ENCODE measurements at places on chromosomes 3 and 15.

DNA sequence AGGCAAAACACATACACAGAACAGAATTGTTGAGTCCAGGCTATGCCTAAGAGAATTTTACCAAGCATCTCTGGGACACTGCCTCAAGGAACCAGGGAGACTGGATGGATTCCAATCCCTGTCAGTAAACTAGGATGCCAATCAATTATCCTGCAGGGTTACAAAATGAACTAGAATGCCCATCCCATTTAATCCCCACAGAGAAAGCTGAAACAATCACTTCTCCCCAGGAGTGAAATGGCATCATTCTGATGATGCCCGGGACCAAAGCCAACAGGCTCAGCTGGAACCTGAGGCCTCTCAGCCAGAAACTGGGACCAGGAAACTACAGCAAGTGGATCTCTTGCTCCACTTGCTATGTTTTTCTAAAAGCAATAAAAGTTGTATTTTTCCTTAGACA, 130.0 kb upstream of the TJP1 start:
- DNase-seq, result no peak

GRCh38 chr3:194972641-194973040, 287.0 kb downstream of the FAM43A start:
- DNase-seq, result no peak

- peak; percentile 23 for DNase-seq
Observed at GRCh38 chr3:115187149-115187757, 40.2 kb upstream of the ZBTB20 start.

DNA sequence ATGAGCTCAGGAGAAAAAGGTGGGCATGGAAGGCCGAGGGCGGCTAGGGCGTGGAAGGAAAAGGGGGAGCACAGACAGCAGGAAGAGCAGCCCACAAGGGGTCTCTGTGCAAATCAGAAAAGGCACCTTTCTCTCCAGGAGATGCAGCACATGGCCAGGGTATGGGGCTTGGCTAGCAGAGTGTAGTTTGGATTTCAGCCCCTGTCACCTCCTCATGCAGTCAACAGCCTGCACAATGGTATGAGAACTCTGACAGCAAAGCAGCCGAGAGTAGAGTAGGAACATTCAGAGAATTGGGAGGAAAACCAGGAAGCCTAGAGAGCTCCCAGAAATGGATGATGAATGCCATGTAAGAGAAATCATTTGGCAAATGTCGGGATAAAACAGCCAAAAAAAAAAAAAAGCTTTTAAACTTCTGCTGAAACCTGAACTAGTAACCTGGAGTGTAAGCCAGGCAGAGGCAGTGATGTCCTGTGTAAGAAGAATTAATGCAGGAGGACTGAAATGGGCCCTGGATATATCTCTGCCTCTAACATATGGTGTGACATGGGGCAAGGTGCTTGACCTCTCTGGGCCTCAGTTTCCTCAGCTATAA, 25.7 kb downstream of the FSTL1 start:
- no peak for DNase-seq

DNA sequence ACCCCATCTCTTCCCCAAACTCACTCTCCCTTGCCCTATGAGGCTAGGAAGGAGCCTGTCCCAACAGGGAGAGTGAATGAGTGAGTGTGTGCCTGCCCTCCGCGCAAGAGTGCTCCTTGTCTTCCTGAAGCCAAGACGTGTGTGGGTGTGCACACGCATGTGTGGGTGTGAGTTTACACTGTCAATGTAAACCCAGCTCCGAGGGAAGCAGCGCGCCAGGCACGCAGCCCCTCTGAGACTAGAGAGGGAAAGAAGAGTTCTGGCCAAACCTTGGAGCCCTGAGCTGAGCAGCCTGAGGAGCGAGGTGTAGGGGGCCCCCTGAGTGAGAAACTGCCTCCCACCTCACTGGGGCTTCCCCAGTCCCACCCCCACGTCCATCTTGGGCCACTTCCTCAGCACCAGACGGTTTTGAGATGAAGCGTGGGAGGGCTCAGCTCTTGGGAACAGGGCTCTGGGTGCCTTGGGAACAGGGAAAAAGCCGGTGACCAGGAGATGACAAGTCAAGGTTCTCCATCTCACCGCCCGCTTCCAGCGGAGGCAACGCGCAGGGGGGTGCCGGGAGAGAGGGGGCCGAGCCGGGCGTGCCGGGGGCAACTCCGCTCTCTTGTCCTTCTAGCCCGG, 5.1 kb downstream of the MECOM start:
- no peak for DNase-seq

- peak; percentile 17 for DNase-seq
Observed at GRCh38 chr3:123449997-123450604, 1.2 kb upstream of the ADCY5 start.

- no peak for DNase-seq
Observed at GRCh38 chr15:91447991-91448644, 348.1 kb downstream of the SV2B start.

- DNase-seq, result no peak
Observed at GRCh38 chr3:53775834-53776251, 70.4 kb downstream of the CHDH start.

DNA sequence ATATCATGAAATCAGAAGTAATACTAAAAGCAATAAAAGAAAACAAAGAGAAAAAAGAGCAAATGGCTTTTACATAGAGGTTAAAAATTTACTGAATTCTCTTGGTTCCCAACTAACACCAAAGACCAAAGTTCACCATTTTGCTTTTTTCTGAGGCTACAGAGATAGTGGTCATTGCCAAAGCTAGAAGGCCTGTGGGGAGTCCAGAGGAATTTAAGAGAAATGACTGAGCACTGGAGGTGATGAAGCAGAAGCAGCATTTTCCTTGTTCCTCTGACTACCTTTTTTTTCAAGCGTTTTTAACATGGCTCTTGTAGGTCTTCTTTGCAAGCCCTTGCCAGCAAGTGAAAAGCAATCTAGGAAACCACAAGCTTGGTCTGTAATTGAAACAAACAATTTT, 58.2 kb downstream of the THBS1 start:
- DNase-seq, result no peak

DNA sequence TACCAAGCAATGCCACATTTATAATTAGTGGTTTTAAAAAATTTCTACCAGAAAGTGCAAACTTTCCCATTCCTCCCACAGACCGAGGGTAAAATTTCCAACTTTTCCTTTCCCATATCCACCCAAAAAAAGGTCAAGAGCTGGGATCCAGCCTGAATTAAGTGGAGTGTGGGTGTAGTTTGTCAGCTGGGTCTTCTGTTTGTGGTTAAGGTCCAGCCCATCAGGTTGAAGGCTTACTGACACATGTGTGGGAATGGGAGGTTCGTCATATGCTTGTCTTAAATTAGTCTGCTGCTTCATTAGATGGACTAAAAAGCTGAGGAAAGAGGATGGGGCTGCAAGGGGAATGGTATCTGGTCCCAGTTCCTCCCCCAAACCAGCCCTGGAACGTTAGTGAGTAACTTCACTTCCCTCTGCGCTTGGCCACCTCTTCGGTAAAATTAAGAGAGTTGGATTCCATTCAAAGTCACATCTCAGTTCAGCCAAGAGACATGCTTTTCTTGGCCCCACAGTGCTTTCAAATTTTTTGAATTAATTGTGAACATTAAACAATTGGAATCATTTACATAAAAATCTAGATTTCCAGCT, 59.0 kb upstream of the PLCL2 start:
- no peak for DNase-seq

DNA sequence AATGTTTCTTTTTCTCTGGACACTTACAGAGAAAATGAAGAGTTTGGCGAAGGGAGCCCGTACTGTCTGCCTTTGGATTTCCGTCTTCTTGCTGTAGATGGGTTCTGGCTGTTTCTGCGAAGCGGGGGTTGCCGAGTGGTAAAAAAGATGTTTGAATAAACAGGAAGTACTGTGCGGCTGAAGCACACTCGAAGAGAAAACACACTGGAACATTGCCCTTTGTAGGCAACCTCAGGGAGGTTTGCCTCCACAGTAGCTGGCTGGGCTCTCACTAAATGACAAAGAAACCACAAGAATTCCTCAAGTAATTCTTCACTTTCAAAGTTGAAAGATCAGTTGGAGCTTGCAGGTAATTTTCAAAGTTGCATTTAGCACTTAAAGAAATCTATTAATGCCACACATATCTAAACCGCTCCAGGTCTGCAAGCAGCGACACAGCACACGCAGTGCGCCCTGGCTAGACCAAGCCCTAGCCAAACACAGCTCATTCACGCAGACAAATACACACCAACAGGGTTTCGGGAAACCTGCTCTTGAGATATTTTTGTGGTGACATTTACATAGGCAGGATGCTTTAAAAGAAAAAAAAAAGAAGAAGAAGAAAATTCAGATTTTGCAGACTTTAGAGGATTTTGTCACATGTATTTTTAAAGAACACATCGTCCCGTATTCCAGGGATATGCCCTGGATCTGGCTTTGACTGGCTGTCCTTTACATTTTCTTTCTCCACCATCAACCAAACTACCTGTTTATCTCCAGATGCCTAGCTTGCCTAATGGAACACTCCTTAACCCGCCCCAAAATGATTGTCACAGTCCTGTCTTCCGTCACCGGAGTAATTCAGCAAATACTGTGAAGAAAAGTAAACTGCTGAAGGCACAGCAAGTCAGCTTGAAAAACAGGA, 452.8 kb downstream of the FOXP1 start:
- DNase-seq, result peak; percentile 79

GRCh38 chr3:46930166-46930944, 46.2 kb downstream of the CCDC12 start:
- no peak for DNase-seq

DNA sequence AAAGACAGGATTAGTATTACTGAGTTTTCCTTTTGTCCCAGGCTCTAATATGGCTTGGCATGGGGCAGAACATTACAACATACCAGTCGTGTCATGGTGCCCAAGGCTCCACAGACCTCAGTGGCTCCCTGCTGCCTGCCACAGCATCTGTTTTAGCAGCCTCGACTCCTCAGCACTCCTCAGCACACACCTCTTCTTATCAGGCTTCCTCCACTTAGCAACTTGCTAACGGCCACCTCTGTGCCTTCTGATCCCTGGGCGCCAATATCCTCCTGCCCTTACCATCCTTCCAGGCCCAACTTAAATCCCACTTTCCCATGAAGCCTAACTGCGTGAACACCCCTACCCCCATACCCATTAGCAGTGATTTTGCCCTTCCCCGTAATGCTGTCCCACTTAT, 6.2 kb upstream of the CAPN3 start:
- no peak for DNase-seq

- no peak for DNase-seq
Observed at GRCh38 chr3:118480101-118480860, 554.4 kb downstream of the IGSF11 start.

- DNase-seq, result no peak
Observed at GRCh38 chr15:36356466-36356865, 223.0 kb upstream of the CDIN1 start.

DNA sequence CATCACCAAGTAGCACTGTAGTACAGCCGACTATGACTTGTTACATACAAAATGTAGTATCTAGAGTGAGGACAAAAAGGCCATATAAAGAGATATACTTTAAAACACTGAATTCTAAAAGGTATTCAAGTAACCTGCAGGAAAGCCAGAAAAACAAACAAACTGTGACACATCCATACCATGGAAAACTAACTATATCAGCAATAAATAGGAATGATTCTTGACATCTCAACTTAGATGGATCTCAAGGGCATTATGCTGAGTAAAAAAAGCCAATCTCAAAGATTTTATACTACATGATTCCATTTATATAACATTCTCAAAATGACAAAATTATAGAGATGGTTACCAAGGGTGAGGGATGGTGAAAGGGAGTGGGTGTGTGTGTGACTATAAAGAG, 143.0 kb downstream of the PEAK1 start:
- DNase-seq, result no peak

GRCh38 chr15:58545307-58546065, 113.7 kb downstream of the LIPC start:
- no peak for DNase-seq

GRCh38 chr3:168047190-168047795, 48.4 kb downstream of the GOLIM4 start:
- no peak for DNase-seq

DNA sequence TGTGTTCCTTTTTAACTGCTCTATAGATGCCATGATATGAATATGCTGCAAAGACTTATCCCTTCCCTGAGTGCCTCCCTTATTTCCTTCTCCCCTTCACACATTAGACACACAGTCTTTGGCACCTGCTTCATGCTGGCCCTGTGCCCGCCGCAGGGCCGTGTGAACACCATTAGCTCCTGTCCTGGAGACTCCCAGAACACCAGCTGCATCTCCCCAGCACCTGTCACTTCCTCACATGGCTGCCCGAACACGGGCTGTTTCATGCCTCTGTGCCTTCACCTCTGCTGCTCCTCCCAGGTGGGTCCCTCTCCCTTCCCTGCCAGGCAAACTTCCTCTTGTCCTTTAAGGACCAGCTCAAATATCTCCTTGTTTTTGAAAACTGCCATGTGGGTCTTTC, 40.5 kb upstream of the SEC13 start:
- DNase-seq, result no peak

GRCh38 chr15:42232606-42233005, 24.5 kb upstream of the VPS39 start:
- no peak for DNase-seq

DNA sequence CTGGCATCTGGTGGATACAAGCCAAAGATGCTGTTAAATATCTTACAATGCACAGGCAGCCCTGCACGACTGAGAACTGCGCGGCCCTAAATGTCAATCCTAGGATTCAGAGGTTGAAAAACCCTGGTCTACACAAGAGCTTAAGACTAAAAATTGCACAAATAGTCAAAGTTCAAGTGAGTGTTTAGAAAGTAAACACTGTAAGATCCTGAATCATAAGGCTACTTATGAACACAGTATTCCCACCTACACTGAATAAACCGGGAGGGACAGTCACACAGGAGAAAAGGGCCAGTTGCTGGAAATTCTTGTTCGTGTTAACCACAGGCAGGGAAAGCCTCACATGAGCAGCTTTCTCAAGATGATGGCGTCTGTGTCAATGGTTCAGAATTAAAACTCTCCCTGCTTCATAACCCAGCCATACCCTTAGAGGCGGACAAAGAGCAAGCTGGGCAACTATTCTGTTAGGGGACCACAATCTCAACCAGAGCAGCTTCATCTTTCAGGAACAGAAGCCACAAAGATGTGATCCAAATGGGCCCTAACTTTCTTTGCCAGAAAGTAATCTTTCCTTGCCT, 37.7 kb downstream of the LRIG1 start:
- no peak for DNase-seq

- no peak for DNase-seq
Observed at GRCh38 chr3:195873971-195874370, 34.4 kb downstream of the TNK2 start.

DNA sequence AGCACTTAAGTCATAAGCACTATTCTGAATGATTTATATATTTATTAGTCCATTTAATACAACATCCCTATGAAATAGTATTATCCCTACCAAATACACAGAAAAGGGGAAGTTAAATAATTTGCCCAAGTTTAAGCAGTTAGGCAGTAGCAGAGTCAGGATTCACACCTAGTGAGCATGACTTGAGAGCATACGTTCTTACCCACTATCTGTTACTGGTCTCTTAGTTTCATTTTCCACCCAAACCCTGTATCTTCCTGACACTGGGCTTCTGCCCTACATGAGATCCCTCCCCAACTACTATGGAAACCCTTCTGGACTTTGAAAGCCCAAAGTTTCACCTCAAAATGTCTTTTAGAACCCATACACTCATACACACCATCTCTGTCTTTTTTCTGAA, 4.4 kb upstream of the ATOSA start:
- DNase-seq, result no peak

GRCh38 chr15:98951493-98952320, 55.9 kb downstream of the PGPEP1L start:
- DNase-seq, result no peak

All from transverse colon (tissue), 4 donors.